ENCODE measurements at places on chromosomes 6 and 20. TPM values are rescaled to one million over a fixed set of nuclear protein-coding genes. Genes with fewer than 3 reads are reported as not detected.

Gene SLC26A8
- total RNA-seq: not detected

DNA sequence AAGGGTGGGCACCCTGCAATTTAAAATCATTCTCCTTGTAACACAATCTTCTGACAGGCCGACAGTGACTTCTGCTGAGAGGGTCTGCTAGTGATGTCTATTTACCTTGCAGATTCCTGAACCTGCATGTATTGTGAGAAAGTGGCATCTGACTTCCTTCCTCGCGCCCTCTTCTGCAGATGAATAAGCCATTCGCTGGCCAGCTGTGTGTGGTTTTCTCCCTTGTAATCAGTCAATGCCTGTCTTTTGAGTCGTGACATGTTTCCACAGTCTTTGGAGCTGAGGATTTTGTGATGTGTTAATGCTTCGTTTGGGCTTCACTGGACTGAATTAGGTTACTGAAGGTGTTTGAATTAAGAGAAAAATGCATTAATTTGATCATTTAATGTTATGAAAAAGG, 125.3 kb downstream of the GRM1 start:
- no peaks in the 10 kb centered on the region for H3K27me3 ChIP-seq
- DNase-seq: no peak
- peaks cover 8% of the 10 kb centered on the region for H3K4me1 ChIP-seq
- H3K36me3 ChIP-seq: no peaks in the 10 kb centered on the region
- H3K4me3 ChIP-seq: no peak overlapping the region
- H3K27ac ChIP-seq: no peak overlapping the region

DNA sequence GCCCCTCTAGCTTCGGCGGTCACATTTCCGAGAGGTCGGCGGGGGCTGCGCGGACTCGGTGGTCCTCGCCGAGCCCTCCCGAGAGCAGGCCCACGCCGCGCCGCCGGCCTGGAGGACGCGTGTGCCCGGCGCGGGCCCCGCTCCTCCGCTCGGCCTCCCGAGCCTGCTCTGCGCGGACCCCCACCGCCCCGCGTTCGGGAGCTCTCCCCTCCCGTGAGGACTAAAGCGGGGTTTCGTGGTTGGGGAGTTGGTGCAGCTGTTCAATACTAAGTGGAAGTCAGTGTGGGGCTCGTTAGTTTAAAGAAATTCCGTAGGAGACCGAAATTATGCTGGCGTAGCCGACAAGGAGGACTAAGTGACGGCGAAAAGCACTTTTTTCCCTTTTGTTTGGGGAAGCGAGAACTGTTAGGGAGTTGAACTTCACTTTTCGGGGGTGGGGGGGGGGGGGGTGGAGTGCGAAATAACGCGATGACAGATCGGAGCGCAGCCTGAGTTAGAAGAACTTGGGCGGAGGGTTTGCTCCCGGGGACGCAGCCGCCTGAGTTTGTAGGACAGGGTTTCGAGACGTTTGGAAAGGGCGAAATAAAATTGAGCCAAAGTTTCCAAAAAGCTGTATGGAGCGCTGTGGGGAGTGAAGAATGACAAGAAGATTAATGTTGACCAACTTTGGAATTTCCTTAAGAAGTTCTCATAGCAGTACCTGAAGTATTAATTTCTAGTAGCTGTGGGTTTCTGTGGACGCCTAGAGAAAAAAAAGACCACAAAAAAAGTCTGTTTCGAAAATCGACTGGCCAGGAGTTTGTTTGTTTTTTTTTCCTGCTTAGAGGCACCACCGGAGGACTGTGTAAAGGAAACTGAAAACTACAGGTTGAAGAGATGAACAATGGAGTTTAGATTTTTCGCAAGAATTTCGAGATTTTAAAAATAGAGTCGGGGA, 1.4 kb downstream of the QKI start:
- H3K27ac ChIP-seq: peak overlapping the region; percentile 77
- H3K27me3 ChIP-seq: no peaks in the 10 kb centered on the region
- peak overlapping the region; percentile 90 for H3K4me3 ChIP-seq
- no peaks in the 10 kb centered on the region for H3K36me3 ChIP-seq

- 0 out of 2 replicates have a peak, but pooled peaks cover 2% of the 10 kb centered on the region for H3K4me1 ChIP-seq
- H3K27ac ChIP-seq: no peak overlapping the region
- no peaks in the 10 kb centered on the region for H3K36me3 ChIP-seq
Observed at GRCh38 chr6:87366899-87367298, 22.3 kb downstream of the C6orf163 start.

- no peaks in the 10 kb centered on the region for H3K36me3 ChIP-seq
- no peak for DNase-seq
- no peak overlapping the region for H3K27ac ChIP-seq
- H3K27me3 ChIP-seq: no peaks in the 10 kb centered on the region
Observed at GRCh38 chr6:147660334-147661311, 152.1 kb downstream of the SAMD5 start.

DNA sequence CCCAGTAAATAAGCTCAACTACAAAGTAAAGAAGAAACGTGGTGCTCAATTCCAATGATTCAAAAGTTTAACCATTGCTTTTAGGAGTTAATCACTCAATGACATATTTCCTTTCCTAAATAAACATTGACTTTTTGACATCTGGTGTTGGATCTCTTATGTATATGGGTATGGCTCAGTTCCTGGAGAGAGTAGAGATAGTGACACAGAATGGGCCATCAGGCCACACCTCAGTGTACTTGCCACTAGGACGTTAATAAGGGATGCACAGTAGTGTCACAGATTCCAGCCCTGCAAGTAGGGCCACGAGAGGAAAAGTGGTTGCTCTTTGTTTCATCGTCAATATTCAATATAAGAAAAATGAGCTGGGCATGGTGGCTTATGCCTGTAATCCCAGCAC, 48.9 kb upstream of the TXNDC5 start:
- H3K4me3 ChIP-seq: no peak overlapping the region
- DNase-seq: no peak
- H3K4me1 ChIP-seq: peaks cover 16% of the 10 kb centered on the region

GRCh38 chr6:111843347-111844147, 29.7 kb downstream of the FYN start:
- peaks cover 70% of the 10 kb centered on the region for H3K4me1 ChIP-seq
- H3K27me3 ChIP-seq: no peaks in the 10 kb centered on the region
- no peaks in the 10 kb centered on the region for H3K36me3 ChIP-seq
- peak overlapping the region; percentile 45 for H3K4me3 ChIP-seq
- no peak for DNase-seq

Measured in GM12878 (cell line).